Astrocyte of the cerebellum (primary cell): ENCODE measurements at places on chromosomes 5 and 9.

- no peak for DNase-seq
These were observed 1435.6 kb upstream of the NUDT12 start for GRCh38 chr5:104998169-104998568.

- DNase-seq: no peak
These were observed 39.3 kb upstream of the SLC27A6 start for GRCh38 chr5:128925973-128926372.

DNA sequence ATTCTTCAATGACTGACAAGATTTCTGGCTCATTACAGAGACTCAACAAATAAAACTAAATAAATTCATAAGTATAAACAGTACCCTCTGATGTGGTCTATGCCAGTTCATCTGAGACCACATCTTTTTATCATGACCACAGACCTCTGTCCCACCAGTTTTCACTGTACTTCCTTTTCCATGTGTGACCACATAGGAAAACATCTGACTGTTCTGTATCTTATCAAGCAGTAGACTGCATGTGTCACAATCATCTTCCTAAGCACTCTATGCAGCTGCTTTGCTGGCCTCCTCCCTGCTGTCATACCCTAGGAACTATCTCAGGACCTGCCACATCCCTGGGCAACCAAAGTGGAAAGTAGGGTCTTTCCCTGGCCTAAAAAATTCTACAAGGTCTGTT lies 205.0 kb upstream of the ZNF462 start:
- no peak for DNase-seq

GRCh38 chr5:16889972-16890519 lies 46.0 kb downstream of the MYO10 start:
- DNase-seq: no peak

- DNase-seq: no peak
These were observed 795.8 kb downstream of the SEMA5A start for GRCh38 chr5:8750100-8750499.

- no peak for DNase-seq
These were observed 116.7 kb upstream of the RANBP3L start for GRCh38 chr5:36418152-36418979.

DNA sequence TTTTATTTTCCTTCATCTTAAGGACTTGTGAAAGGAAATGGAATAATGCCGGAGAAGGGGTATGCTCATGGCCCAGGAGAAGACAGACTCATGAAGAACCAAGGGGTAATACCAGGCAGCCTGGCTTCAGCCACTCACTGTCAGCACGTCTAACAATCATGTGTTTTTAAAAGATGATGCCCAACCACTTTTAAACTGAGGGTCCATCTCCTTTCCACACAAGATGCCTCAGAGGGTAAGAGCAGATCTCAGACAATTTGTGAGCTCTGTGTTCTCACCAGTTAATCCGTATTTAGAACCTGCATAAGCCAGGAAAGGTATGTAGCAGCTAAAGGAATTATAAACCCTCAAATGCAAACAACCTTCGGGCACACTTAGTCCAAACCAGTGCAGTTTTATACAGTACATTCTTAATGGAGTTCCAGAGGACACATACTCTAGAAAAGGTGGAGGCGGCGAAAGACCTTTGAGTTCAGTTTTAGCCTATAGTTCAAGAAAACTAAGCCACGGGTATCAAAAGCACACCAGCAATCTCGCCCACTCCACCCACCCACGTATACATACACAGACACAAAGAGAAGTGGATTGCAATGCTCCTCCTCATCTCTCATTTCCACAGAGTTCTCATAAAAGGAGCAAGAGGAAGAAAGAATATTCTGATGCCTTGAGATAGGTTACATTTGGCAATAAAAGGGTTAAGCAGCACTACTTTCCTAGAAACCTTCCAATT lies 2.6 kb downstream of the DIAPH1 start:
- DNase-seq: no peak

GRCh38 chr9:88737876-88738275 lies 202.9 kb downstream of the NXNL2 start:
- DNase-seq: no peak
